Parietal lobe (tissue), 2 donors: ENCODE measurements at places on chromosomes 5 and 9. TPM values are rescaled to one million over a fixed set of nuclear protein-coding genes. Genes with fewer than 3 reads are reported as not detected.

The LIX1 gene
- total RNA-seq = 5.9 TPM

The HTR1A gene
- 18.5 TPM for total RNA-seq

The ADAMTS12 gene
- 0.63 TPM for total RNA-seq

The CHSY3 gene
- 26.6 TPM for total RNA-seq

The DNAJB5 gene
- 47.9 TPM for total RNA-seq

The FSD1L gene
- 127 TPM for total RNA-seq

The PCDHGA2 gene
- total RNA-seq = 11.9 TPM

The FAM200C gene
- total RNA-seq = 32.9 TPM

The GARIN3 gene
- not detected for total RNA-seq

The FAM221B gene
- not detected for total RNA-seq

The DTWD2 gene
- 12.5 TPM for total RNA-seq

The GFRA3 gene
- not detected for total RNA-seq

The NSUN2 gene
- 83.6 TPM for total RNA-seq

The NR6A1 gene
- 3.4 TPM for total RNA-seq
